ENCODE measurements at places on chromosomes 11 and 22.

GRCh38 chr22:26536056-26536761 lies 23.9 kb upstream of the TFIP11 start:
- no peak for DNase-seq

- no peak for DNase-seq
Measured at GRCh38 chr11:69811431-69811830, 7.8 kb downstream of the FGF3 start.

DNA sequence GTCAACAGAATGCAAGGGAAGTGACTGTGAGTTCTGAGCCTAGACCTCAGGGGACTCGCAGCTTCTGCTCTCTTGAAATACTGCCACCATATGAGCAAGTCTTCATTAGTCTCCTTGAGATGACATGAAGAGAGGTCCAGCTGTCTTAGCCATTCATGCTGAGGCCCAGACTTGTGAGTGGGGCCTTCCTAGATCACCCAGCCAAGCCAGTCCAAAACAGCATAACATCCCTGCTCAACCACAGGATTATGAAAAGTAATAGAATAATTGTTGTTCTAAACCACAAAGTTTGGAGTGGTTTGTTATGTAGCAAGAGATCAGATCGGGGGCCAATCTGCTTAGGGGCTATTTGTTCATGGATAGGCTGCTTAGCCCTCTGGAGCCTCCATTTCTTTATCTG lies 54.9 kb upstream of the HTATIP2 start:
- peak; percentile 38 for DNase-seq

DNA sequence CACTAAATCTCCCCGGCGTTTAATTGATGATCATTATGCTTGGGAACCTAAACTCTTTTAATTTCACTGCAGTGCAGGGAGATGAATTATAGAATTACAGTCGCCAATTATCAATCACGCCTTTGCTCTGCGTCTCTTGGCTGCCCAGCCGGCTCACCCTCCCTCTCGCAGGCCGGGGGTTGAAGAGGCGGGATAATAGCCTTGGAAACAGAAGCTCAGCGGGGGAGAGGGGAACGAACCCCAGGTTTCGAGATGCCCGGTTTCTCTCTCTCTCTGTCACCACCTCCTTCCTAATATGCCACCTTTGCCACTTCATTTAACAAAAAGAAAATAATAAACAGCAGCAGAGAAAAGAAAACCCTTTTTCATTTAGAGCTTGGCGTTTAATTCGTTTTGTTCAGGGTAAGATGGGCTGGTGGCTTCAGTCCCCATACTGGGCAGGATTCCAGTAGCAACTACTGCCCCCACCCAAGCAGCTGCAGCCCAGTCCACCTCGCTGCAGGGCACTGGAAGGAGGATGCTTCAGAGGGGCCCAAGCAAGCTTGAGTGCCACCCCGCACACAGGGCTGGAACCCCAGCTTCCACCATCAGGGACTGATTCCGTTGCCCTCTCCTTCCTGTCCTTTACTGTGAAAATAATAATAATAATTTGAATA lies 271.7 kb downstream of the BUD13 start:
- DNase-seq: peak; percentile 61

DNA sequence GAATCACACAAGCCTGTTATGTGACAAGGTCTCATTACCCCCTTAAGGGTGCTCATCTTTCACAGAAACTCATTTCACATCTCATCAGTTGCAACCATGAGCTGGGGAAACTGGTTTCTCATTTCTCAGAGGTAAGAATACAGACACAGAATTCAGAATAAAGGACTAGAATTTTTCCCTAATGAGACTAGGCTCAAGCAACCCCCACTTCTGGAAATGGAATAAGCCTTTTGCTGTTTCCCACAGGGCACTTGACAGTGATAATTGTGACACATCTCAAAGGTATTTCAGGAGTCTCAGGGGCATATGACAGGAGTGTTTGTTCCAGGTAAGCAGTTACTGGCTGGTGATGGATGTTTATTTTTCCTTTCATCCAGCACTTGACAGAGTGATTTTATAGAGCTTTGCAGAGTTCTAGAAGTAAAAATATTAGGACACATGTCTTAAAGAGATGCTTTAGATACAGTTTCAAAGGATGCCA lies 112.9 kb upstream of the DDI1 start:
- DNase-seq: no peak

DNA sequence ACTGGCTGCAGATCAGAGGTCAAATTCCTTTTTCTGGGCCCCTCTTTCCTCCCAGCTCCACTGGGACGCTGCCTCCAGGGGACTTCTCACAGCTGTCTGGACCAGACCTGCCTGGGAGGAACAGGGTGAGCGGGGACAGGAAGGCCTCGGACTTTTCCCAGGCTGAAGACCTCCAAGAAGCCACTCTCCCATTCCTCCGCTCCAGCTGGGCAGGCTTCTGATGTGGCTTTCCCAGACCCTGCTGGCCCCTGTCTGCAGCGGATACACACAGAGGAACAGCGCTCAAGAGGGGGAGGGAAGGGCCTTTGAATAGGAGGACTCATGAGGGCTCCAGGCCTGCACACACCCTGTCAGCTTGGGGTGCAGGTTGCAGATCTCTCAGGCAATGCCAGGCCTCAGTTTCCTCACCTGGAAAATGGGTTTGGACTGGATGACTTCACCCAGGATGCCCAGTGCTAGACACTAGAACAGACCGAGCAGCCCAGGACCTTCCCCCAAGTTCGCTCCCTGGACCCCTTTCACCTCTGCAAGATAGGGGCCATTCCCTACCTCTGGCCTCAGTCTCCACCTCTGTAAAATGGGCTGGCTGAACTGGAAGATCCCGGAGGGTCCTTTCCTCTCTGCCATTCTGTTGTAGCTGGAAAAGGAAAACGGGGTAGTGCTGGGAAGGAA lies 36.6 kb downstream of the MB start:
- no peak for DNase-seq

DNA sequence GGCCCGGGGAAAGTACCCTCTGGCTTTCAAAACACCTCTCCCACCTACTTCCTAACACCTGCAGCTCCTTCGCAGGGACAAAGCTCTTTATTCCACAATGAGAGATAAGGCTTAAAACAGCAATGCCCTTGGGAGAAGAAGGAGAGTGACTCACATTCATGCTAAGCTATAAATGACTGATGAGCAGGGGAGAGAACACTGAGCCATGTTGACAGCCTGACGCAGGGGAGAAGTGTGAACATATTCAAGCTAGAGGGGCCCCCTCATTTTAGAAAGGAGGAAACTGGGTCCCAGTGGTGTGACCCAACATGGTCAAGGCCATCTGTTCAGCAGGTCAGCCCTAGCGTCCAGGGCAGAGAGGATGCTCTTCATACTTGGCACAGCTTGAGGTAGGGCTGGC lies 171.8 kb downstream of the DSCAML1 start:
- no peak for DNase-seq

DNA sequence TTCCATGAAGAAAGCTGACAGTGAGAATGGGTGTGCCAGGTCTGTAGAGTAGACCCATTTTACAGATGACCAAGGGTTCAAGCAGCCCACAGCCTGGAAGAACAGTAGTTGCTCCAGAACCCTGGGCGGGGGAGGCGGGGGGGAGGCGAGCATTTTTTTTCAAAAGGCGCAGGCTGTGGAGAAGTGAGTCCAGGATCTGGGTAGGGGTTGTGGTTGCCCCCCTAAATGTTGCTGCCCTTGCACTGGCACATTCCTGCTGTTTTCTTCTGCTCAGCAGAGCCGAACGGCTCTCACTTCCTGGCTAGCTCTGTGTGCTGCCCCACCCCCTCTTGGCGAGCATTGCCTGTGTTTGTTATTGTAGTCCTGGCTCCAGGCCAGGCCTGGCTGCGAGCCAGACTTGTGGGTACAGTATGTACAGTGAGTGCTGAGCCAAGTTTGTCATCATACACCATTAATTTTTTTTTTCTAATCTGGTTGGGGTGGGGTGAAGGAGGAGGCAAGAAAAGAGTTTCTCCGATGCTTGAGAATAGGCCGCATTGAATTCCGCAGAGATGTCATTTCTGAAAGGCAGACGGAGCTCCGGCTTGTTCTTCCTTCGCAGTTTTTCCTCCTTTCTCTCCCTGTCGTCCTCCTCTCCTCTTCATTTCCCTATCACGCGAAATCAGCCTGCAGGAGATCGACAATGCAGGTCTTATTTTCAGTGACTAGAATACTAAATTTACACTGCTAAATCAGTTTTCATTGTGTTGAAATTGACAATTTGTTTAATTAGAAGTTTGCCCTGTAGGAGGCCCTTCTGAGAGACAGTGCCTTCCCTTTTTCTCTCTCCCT lies 100.5 kb downstream of the ZBTB16 start:
- DNase-seq: peak; percentile 99

DNA sequence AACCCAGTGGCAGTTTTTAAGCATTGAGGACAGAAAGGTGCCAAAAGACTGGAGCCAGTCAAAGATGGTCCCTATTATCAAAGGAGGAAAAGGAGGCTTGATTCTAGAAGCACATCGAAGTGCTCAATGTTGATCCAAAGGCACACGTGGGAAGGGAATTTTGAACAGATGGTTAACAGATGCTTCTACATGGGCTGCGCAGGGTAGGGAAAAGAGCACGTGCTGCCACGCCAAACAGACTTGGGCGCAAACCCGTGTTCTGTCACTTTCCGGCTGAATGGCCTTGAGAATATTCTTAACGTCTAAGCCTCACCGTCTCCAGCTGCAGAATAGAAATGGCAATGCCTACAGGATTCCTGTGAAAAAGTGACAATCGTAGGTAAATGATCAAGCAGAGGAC lies 217.9 kb upstream of the MTNR1B start:
- peak; percentile 48 for DNase-seq

DNA sequence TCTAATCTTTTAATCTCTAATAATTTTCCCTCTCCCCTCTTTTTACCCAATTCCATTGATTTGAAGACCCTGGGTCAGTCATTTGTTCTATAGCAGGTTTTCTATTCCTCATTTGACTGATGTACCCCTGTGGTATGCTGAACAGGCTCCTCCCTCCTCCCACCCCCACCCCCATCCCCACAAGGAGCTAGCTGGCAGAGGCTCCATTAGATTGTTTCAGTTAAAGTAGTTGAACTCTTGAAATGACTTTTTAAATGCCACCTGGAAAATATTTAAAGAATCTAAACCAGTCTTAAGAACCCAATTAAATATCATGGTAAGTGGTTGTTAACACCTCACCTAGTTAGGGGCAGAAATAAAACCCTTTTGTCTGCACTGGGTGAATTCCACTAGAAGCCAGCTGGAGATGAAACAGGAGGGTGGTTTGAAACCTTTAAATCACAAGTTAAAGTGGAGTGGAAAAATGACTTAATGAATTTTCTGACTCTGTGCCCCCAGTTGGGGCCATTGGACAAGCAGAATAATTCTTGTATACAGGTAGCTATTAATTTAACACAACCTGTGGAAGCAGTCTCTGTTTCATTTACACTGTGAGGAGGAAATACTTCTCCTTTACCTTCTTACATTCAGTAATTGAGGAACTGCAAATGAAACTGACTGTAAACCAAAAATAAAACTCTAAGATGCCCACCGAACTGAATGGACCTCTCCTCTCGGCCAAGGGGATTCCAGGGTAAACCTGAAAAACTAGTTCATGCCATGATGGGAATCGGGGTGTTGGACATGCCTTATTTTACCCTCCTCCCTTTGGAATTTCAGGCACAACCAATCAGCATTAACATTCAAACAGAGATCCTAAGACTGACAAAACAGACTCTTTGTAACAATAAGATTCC lies 30.7 kb downstream of the PRR5L start:
- DNase-seq: no peak

- DNase-seq: peak; percentile 39
Measured at GRCh38 chr11:68581439-68581838, 102.9 kb upstream of the GAL start.

DNA sequence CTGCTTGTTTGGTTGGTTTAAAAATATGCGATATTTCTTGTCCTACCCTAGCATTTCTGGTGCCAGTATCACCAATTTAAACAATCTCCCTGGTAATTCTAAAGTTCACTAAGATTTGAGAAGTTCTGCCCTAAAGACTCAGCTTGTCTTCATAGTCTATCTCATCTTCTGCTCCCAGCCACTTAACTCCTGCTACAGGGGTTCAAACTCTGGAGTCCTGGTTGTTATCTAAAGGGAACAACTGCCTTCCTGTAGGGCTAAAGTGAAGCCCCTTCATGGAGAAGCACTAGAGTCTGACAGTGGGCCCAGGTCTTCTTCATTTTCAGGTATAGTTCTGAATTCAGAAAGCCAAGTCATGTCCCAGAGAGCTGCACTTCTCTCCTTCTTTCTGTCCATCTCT lies 73.2 kb downstream of the CTNND1 start:
- DNase-seq: no peak

DNA sequence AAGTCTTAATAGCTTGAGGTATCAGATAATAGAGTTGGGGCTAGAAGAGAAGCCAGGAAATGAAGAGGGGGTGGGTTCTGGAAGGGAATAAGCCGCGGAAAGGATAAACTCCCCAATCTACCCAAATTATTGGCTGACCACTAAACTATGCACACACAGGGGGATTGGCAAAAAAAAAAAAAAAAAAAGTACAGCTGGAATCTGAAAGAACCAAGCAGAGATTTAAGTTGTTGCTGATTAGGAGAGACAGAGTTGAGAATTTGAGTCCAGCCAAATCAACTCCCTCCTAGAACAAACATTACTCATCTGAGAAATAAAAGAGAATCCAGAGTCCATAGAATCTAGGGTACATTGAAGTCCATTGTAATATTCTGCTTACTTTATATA lies 134.9 kb downstream of the CCDC81 start:
- no peak for DNase-seq

DNA sequence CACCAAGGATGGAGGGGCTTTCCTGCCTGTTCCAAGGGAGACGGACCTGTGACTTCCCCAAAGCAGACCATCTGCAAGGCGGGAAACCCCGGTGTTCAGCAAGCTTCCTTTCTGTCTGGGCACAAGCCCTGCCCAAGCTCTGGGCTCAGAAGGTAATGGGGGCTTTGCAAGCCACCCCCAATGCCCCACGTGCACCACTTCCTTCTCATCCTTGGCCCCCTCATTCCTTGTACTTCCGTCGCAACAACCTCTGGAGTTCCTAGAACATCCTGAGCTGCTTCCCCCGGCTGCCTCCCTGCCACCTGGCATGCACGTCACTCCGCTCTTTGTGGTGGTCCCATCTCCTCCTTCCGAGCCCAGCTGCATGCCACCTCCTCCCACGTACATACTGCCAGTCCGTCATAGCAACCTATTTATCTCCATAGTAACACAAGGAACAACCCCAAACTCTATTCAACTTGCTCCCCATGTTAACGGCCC lies 3.9 kb downstream of the MYEOV start:
- DNase-seq: peak; percentile 58

DNA sequence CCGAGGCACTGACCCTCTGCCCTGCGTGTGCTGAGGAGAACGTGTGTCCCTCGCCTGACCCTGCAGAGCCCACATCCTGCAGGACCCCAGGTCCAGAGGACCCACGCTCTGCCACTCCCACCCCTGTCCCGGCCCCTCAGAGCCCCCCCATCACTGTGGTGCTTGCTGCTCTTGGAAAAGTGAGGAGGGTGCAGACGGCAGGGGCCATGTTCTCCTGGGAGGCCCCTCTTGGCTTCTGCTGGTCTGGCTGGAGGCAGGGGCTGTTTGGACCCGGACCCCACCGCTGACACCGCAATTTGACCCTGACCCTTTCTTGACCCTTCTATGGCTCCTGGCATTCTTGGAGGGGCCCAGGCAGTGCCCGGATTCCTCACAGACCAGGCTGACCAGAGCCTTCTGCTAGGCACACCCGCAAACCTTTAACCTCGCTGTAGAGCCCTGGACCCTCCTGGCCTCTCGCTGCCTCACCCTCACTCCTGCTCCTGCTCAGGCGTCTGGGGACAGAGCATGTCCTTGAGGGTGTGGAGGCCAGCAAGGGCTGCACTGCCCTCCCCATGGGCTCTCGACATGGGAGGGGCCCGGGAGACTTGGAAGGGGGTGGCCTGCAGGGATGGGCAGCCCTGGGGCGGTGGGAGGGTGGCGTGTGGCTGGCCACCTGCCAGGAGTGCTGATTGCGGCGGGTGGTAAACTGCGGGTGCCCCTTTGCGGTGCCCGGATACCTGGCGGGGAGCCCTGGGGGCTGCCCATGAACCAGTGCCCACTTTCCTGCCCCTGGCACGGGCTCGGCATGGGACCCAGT lies 37.0 kb upstream of the MUC5AC start:
- DNase-seq: no peak
